ENCODE measurements at places on chromosomes 7 and 10.

DNA sequence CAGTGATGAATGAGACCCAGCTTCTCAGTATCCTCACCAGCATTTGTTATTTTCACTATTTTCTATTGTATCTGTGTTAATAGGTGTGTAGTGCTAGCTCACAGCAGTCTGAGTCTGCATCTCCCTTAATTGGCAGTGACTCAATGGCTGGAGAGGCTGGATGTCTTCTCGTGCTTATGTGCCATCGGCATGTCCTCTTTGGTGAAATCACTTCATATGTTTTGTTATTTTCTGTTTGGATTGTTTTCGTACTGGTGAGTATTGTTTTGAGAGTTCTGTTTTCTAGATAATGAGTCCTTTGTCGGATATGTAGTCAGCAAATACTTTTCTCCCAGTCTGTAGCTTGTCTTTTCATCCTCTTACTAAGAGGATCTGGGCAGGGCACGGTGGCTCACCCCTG is 66.1 kb downstream of the AMZ1 start:
- peak; percentile 50 for DNase-seq

- DNase-seq = no peak
Observed at GRCh38 chr7:155769701-155770100, 42.6 kb downstream of the SHH start.

DNA sequence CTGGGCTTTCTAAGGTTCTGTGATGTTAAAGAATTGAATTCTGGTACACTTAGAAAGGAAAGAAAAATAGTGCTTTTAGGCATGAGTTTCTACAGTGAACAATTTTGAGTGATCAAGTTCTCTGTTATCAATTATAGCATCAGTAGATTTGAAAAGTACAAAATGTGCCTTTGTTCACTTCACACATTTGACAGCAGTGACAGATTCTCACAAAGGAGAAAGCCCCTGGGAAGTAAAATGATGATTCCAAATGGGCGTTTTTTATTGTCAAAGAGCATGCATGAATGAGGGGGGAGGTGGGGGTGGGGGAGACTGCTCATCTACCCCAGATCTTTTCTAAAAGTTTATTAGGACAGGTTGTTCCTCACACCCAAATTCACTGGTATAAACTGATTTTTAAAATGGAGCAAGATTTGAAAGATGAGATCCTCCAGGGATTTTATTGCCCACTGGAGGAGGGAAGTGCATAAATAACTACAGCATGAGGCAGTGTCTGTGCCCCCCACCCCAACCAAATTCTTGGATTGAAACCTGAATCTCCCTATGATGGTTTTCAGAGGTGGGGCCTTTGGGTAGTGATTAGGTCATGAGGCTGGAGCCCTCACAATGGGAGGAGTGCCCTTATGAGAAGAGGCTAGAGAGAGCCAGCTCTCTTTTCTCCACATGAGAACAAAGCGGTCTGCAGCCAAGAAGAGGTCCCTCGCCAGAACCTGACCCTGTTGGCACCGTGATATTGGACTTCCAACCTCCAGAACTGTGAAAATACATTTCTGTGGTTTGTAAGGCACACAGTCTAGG is 79.5 kb downstream of the AOAH start:
- peak; percentile 52 for DNase-seq

DNA sequence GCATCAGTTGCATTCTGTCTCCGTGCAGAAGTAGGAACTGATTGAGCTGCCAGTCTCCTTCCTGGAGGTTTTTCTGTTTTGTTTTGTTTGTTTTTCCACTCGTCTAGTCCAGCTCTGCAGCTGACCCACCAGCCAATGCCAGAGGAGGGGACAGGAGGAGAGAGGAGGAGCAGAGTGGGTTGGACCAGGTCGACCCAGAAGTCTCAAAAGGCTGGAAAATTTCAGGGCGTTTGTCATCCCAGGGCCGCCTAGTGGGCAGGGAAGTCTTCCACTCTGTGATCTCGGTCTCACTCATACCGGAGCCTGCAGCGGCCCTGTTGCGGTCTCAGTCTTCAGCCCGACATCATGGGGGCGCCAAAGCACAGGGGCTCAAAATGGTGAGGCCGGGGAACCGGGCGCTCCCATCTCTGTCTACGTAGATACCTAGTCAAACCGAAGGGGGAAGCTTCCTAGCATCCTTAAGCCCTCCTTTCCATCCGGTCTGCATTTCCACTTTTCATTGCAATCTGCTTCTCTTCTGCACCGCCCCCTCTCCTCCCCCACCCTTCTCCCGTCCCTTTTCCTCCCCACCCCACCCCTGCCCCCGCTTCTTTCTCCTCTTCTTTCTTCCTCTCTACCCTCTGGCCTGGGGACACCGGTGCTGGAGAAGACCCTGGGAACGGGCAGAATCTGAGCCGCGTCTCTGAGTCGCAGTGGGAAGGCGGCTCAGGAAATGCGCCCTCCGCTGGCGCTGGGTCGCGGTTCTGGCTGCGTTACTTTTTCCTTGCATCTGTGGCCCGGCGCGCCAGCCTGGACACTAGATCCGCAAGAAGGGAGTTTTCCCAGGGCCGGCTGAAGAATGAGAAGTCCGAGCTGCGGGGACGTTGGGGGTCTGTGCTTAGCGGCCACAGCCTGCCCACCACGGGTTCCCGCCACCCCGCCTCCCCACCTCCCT is 16.2 kb upstream of the PAX2 start:
- peak; percentile 88 for DNase-seq

- peak; percentile 71 for DNase-seq
Observed at GRCh38 chr10:83542774-83543411, 596.4 kb upstream of the GHITM start.

GRCh38 chr7:142560166-142560565 is 189.1 kb upstream of the PRSS1 start:
- no peak for DNase-seq
